ENCODE measurements at places on chromosomes 12 and 14.

GRCh38 chr12:85468356-85469157 is 188.5 kb downstream of the ALX1 start:
- no peak for DNase-seq

- DNase-seq, result no peak
Observed at GRCh38 chr12:64877363-64878004, 53.0 kb downstream of the TBC1D30 start.

DNA sequence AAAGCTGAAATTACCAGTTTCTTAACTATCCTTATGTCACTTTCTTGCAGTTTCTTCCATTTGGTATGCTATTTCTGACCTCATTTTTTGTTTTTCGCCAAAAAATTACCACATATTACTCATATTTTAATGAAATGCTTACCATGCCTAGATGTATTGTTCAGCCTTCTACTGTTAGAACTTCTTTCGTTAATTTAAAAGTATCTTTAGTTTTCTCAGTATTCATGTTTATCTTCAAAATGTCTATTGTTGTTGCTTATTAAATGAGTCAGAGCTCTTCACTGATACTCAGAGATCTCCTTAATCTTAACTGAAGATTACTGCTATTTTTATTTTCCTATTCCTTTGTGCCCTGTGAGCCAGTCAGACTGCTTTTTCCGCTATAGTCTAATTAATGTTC is 20.5 kb downstream of the RAP1B start:
- DNase-seq, result no peak

DNA sequence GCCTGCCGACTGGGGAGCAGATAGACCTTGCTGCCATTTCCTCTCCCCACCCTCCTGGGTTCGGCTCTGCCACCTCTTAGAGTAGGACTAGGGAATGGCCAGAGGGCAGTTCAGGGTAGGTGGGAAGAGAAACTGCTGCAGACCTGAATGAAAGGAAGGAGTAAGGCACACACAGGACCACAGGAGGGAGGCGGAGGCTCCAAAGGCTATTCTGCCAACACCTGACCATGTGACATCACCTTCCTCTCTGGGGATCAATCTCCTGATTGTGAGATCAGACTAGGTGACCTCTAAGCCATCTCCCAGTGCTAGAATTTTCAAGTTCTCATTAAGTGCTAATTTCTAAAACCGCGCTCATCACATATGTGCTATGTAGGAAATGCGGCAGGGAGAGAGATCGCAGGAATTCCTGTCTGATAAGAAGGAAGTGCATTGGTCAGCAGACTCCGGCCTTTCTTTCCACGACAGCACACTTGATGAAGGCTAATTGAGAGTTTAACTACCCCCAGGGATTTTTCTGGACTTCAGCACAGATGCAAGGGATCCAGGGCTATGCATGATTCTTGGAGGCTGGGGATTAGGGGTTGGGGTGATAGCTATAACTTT is 11.5 kb upstream of the TSPAN11 start:
- DNase-seq, result no peak

- DNase-seq, result no peak
Observed at GRCh38 chr12:84982888-84983287, 53.2 kb downstream of the TSPAN19 start.

- no peak for DNase-seq
Observed at GRCh38 chr14:37157987-37158386, 14.4 kb downstream of the SLC25A21 start.

- no peak for DNase-seq
Observed at GRCh38 chr12:54427106-54427505, 8.0 kb upstream of the ITGA5 start.

DNA sequence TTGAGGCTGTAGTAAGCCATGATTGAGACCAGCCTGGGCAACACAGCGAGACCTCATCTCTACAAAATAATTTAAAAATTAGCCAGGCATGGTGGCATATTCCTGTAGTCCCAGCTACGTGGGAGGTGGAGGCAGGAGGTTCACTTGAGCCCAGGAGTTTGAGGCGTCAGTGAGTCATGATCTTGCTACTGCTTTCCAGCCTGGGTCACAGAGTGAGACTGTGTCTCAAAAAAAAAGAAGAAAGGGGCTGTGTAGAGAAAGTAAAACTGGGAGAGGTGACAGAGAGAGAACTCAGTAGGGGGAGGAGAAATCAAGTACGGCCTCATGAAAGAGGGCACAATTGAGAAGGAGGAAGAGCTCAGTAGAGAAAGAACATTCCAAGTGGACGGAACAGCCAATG is 12.4 kb downstream of the TECPR2 start:
- DNase-seq, result no peak

DNA sequence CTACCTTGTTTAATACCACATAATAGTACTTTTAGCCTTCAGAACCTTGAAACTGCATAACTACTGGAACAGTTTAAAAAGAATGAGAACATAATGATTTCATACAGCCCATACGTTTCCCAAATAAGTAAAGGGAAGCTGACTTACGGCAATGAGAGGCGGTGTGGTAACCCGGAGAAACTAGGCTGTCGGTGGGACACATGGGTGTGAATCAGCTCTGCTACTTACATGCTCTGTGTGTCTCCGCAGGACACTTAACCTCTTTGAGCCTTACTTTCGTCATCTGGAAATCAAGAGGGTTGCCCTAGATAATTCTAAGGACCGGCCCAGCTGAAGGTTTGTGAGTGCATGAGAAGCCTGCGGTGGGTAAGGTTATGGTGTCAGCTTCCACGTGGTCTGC is 49.3 kb upstream of the PLEKHG3 start:
- DNase-seq, result no peak

- no peak for DNase-seq
Observed at GRCh38 chr12:28961948-28962384, 187.1 kb upstream of the FAR2 start.
